ENCODE measurements at places on chromosomes 7 and 10. TPM values are rescaled to one million over a fixed set of nuclear protein-coding genes. Genes with fewer than 3 reads are reported as not detected.

DNA sequence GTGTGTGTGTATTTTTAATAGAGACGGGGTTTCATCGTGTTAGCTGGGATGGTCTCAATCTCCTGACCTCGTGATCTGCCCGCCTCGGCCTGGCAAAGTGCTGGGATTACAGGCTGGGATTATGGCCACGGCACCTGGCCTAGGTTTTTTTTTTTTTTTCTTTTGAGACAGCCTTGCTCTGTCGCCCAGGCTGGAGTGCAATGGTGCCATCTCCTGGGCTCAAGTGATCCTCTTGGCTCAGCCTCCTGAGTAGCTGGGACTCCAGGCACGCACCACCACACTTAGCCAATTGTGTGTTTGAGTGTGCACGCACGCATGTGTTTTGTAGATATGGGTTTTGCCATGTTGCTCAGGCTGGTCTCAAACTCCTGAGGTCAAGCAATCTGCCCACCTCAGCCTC, 629.8 kb downstream of the ETV1 start:
- DNase-seq = no peak

DNA sequence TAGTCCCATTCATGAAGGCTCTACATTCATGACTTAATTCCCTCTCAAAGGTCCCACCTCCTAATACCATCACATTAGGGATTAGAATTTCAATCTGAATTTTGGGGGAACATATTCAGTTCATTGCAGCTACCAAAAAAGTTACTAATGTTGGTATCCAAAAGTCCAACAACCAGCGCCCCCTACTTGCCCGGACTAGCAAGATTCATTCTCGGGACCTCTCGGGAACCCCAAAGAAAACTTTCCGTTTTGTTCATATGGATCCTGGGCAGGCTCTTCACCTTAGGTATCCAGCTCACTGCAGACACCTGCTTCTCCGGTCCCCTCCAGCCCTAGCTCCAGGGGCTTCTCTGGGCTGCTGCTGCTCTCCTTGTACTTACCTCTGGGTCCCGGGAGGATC, 8.9 kb upstream of the GRK5 start:
- no peak for DNase-seq

Gene PLXDC2
- 72.7 TPM for total RNA-seq

Gene PDCD4
- 148 TPM for total RNA-seq

DNA sequence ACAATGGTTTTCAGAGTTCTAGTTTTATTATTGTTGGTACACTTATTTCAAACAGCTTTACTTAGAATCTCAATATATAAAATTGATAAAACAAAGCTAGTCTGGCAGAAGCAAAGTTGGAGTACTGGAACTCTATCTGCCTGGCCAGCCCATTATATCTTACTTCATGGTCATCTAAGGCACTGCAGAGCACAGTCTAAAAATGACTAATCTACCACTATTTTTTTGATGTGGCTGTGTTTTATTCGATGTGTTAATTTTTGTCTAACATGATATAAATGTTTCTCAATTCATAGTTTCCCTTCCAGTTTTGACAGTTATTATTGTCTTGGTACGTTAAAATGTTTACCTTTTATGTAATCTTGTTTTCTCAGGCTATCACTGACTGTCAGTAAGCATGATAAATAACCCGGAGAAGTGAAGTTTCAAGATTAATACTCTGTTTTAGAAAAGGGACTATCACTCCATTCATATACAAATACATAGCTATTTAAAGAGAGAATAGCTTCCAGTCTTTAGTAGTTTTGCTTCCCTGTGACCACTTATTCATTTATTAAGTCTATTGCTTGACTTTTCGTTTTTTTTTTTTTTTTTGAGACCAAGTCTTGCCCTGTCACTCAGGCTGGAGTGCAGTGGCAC, 60.6 kb upstream of the CSTF2T start:
- DNase-seq = no peak

GRCh38 chr10:129966889-129967578, 3.0 kb upstream of the EBF3 start:
- no peak for DNase-seq

Measured in urinary bladder (tissue), 4 donors.